ENCODE measurements at places on chromosomes 1 and 21.

GRCh38 chr1:85153149-85153891 lies 47.5 kb downstream of the SYDE2 start:
- no peak for DNase-seq

DNA sequence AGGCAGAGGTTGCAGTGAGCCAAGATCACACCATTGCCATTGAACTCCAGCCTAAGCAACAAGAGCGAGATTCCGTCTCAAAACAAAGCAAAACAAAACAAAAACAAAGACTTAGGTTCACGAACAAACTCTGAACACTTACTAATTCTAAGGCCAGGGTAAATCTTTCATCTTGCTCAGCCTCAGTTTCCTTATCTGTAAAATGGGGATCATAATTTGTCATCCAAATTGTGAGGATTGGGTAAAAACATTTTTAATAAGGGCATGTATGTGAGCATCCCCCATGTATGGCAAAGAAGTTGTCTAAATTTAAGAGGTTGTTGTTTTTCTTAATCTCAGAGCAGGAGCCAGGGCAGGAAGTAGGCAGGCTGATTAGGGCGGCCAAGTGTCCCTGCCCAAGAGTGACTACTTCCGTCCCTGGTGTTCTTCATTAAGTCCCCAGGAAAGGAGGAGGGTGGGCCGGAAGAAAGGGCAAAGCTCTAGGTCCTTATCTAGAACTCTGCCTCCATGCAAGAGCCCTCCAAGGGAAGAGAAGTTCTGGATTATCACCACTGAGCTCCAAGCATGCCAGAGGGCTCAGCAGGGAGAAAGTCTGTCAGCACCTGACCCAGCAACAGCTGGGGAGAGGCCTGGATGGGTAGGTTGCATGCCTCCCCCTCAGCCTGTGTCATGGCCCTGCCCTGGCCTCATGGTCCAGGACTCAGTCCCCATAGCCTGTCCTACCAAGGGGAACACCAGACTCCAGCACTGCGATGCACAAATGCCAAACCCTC lies 49.9 kb upstream of the CLIC4 start:
- DNase-seq: peak; percentile 69

DNA sequence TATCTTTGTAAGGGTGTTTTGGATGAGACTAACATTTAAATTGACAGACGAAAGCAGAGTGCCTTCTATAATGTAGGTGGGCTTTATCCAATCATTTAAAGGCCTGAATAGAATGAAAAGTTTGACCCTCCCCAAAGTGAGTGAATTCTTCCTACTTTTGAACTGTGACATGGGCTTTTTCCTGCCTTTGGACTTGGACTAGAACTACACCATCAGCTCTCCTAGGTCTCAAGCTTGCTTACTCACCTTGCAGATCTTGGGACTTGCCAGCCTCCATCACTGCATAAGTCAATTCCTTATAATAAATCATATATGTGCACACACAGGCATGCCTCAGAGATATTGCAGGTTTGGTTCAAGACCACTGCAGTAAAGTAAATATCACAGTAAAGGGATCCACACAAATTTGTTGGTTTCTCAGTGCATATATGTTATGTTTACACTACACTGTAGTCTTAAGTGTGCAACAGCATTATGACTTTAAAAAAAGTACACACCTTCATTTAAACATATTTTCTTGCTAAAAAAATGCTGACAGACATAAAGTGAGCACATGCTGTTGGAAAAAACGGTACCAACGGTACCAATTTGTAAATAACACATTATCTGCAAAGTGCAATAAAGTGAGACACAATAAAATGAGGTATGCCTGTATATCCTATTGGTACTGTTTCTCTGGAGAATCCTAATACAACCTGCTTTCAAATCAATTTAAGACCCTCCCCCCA lies 51.6 kb upstream of the ATF3 start:
- no peak for DNase-seq

DNA sequence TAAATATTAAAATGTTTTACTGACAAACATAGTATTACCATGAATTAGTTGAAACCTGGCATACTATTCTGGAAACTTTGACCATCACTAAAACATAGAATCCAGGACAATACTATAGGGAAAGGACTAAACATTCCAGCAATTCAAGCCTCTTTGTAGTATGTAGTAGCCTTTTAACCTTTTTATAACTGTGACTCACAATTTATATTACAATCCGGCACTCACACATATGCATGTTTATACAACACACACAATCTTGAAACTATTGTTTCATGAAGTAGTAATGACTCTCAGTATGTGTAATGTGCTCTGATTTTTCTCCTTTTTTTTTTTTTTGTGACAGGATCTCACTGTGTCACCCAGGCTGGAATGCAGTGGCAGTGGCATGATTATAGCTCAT lies 64.3 kb downstream of the ANKRD13C start:
- no peak for DNase-seq

DNA sequence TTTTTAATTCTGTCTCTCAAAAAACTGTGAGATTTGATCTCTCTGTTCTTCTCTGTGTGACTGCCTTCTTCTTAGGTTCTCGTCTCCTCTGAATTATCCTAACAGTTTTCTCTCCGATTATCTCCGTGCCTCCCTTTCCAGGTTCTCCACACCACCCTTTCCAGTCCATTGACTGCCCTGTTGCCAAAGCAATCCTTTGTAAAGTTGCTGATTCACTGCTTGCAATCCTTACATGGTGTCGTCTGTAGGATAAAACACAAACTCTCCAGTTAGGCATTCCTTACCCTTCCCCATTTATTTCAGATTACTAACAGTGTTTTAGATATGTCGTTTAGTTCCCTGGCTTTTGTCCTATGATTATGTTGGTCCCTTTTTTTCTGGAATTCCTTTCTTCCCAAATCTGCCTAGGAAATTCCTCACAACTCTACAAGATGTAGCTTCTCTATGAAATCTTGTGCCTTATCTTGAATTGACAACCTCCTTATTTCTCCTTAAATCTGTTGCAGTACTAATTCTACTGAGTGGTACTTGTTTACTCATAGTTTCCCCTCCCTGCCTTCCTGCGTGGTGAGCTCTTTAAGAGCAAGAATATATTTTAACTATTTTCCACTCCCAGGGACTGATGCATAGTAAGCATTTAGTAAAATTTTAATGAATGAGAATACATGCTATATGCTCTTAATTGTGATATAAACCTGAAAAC lies 22.3 kb downstream of the RCOR3 start:
- no peak for DNase-seq

GRCh38 chr1:119141020-119141424 lies 569 bp upstream of the WARS2 start:
- peak; percentile 21 for DNase-seq

- DNase-seq: no peak
Observed at GRCh38 chr1:157758018-157758417, 18.9 kb downstream of the FCRL2 start.

DNA sequence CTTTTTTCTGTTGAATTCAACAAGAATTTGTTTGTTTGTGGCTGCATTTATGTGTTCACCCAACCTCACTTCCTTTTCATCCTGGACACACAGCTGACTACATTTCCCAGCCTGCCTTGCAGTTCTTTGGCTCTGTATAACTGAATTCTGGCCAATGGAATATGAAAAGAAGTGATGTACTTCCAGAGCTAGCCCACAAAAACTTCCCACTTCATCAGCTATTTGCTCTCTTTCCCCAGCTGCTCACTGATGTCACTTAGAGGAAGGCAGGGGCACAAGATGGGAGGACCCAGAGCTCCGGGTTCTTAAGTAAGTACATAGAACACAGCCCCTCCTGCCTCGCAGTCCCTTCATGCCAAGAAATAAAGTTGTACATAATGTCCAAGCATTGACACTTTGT lies 235.0 kb upstream of the FGGY start:
- DNase-seq: no peak

- DNase-seq: no peak
Observed at GRCh38 chr1:244515680-244516079, 54.6 kb downstream of the CATSPERE start.

DNA sequence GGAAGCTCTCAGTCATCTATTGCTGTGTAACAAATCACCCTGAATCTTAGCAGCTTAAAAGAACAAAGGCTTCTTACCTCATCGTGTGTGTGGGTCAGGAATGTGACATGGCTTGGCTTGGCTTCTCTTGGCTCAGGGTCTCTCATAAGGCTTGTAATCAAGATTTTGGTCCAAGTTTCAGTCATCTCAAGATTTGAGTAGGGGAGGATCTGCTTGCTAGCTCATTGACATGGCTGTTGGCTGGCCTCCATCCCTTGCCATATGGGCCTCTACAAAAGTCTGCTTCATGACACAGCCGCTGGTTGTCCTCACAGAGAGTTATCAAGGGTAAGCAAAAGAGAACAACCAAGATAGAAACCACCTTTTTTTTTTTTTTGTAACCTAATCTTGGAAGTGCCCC lies 207.7 kb downstream of the PTPRC start:
- no peak for DNase-seq

GRCh38 chr1:180751921-180752320 lies 120.1 kb downstream of the XPR1 start:
- DNase-seq: no peak

DNA sequence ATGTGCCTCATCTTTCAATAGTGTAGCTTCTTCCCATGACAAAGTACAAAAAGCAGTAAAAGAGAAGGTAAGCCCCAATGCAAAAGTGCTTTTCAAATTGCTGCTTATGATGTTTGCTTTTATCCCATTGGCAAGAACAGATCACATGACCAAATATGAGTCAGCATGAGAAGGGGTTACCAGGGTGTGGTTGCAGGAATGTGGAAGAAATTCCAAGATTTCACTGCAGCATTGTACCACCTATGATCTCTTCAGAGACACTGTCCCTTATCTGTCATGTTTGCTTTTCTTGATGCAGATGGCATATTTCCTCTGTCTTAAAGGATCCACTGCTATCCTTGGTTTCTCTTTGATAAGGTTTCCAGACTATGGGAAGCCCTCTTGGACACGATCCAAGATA lies 1006.9 kb upstream of the PRMT6 start:
- no peak for DNase-seq

- no peak for DNase-seq
Observed at GRCh38 chr21:14452031-14452726, 69.2 kb upstream of the HSPA13 start.

- no peak for DNase-seq
Observed at GRCh38 chr1:185442050-185442449, 125.0 kb upstream of the IVNS1ABP start.

GRCh38 chr1:20228314-20228825 lies 42.1 kb upstream of the PLA2G2C start:
- no peak for DNase-seq

GRCh38 chr1:8651236-8651890 lies 166.1 kb downstream of the RERE start:
- no peak for DNase-seq
